Spinal cord (tissue), 10 donors: ENCODE measurements at places on chromosomes 4 and X. TPM values are rescaled to one million over a fixed set of nuclear protein-coding genes. Genes with fewer than 3 reads are reported as not detected.

The GSTCD gene
- 17.2 TPM for total RNA-seq

- H3K4me3 ChIP-seq: no peak overlapping the region
- H3K27me3 ChIP-seq: no peaks in the 10 kb centered on the region
- H3K27ac ChIP-seq: no peak overlapping the region
Measured at GRCh38 chr4:21517126-21517859, 431.3 kb downstream of the KCNIP4 start.

GRCh38 chrX:48523682-48524081, 2.1 kb downstream of the EBP start:
- H3K27ac ChIP-seq: no peak overlapping the region
- peaks cover 10% of the 10 kb centered on the region for H3K4me1 ChIP-seq
- no peak for DNase-seq
- peaks cover 7% of the 10 kb centered on the region for H3K36me3 ChIP-seq
- H3K4me3 ChIP-seq: no peak overlapping the region
- H3K27me3 ChIP-seq: no peaks in the 10 kb centered on the region

DNA sequence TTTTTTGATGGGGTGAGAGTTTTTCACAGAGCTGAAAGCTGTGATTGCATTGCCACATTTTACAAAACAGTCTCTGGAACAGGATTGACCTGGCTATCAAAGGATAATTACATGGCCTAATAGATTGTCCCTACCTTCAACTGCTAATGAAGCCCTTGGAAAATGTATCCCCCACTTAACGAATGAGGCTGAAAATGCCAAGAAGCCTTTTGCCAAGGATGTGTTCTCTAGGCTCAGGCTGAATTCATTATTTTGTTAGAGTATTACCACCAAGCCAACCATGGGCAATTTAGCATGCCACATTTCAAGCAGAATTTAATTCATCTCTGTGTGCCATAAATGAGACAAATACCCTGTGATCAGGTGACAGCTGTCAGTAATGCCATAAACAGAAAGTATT, 35.5 kb downstream of the SHROOM3 start:
- peaks cover 7% of the 10 kb centered on the region for H3K4me1 ChIP-seq
- H3K27ac ChIP-seq: peak overlapping the region; percentile 67
- no peak for DNase-seq
